Skin of body (tissue), 3 donors: ENCODE measurements at places on chromosomes 11 and 22. TPM values are rescaled to one million over a fixed set of nuclear protein-coding genes. Genes with fewer than 3 reads are reported as not detected.
A peak's percentile ranks its signal among the peaks of the same experiment; 100 is the strongest.

DNA sequence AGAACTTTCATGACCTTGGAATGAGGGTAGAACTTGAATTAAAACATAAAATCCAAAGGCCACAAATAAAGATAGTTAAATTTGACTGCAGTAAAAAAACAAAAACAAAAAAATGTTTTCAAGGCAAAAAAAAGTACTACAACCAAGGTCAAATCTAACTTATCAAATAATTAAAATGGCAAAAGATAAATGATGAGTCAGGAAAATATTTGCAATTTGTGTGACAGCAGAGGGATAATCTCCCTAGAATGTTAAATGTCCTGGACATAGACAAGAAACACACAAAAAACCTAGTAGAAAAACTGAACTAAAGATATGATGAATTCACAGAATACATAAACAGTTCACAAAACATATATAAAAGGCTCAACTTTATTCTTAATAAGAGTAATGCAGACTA, 110.2 kb upstream of the TEAD1 start:
- DNase-seq = no peak

- DNase-seq = no peak
Measured at GRCh38 chr11:13216711-13217075, 60.9 kb upstream of the BMAL1 start.

DNA sequence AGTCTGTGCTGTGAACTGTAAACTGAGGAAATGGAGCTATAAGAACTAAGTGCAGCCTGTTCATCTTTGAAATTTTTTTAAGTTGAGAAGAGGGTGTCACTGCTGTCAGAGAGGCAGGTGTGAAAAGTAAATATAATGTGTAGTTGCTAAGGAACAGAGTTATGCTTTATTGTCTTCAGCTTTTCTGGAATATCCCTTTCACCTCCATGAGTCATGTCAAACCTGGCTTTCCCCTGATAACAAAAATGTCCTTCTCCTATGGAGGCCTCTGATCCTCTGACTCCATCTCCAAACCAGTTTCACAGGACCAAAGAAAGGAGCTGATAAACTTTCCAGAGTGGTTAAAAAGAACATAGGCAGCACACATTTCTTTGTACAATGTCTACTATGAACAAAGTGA, 12.8 kb upstream of the MUC15 start:
- DNase-seq = no peak

DNA sequence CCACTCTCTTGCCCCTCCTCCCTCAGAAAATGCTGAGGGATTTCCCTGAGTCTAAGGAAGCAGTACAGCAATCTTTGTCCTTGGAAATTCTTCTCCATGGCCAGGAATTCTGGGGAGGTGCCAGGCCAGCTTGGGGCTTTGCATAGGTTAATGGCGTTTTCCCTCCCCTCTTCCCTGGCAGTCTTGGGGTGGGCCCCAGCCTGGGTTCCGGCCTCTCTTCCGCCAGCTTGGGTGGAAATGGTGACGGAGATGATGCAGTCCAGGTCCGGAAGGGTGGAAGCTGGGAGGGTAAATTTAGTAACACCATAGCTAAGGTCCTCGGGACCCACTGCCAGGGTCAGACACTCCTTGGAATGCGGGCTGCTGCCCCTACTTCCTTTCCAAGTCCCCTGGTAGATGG, 5.0 kb downstream of the PHLDB1 start:
- no peak for DNase-seq

- DNase-seq = peak; percentile 81
Measured at GRCh38 chr11:62508336-62509058, 38.1 kb downstream of the AHNAK start.

DNA sequence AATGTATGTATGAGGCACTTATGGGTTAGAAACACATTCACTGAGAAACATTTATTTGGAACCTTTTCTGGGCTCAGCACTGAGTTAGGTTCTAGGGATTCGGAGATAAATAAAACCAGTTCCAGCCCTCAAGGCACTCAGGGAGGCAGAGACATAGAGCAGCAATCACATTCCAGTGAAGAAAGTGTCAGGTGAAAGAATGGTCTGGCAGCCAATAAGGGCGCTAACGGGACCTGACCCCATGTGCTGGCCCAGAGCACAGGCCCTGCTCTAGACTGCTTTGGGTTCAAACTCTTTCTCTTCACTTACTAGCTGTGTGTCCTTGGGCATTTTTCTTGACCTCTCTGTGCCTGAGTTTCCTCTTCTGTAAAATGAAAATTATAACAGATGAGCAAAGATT, 146.0 kb upstream of the SYT13 start:
- no peak for DNase-seq

GRCh38 chr11:109783840-109784239, 309.4 kb upstream of the ZC3H12C start:
- no peak for DNase-seq

GRCh38 chr11:108223348-108224149, 682 bp downstream of the ATM start:
- peak; percentile 67 for DNase-seq

- no peak for DNase-seq
Measured at GRCh38 chr11:45071232-45071631, 75.2 kb upstream of the PRDM11 start.

DNA sequence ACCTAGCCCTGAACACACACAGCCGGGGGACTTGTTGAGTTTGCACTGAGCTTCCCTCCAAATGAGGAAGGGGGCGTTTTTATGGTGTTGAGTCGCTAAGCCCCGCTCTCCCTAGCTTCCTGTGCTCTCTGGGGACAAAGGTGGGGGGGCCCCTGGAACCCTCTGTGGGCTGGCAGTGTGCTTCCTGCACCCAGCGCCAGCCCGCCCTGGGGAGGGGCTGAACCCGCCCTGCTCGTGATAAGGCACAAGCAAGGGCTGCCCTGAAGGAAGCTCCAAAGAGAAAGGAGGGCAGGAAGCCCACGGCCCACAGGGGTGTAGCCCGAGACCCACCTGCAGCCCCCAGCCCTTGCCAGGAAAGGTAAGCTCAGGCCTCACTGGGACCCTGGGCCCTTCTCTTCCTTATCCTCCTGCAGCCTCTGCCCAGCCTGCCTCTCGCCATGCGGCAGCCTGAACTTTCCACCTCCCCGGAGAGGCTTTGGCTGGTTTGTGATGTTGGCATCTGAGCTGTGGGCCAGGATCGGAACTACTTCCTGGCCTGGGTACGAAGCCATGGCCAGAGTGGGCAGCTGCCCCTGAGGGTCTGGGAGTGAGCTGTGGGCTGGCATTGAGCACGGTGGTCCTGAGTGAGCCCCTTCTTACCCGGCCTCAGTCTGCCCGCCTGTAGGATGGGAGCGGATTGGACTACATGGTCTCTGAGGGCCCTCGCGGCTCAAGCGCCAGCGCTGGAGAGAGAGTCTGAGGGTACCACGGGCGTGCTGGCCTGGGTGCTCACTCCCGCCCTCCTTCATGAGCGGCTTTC, at the start of gene FERMT3:
TSS of gene FERMT3 (plus strand) at position 265 of the 799 bp plus-strand sequence. CDS start 644 bp downstream, outside the sequence.
- no peak for DNase-seq

GRCh38 chr11:108405706-108406105, 61.6 kb downstream of the C11orf65 start:
- no peak for DNase-seq

DNA sequence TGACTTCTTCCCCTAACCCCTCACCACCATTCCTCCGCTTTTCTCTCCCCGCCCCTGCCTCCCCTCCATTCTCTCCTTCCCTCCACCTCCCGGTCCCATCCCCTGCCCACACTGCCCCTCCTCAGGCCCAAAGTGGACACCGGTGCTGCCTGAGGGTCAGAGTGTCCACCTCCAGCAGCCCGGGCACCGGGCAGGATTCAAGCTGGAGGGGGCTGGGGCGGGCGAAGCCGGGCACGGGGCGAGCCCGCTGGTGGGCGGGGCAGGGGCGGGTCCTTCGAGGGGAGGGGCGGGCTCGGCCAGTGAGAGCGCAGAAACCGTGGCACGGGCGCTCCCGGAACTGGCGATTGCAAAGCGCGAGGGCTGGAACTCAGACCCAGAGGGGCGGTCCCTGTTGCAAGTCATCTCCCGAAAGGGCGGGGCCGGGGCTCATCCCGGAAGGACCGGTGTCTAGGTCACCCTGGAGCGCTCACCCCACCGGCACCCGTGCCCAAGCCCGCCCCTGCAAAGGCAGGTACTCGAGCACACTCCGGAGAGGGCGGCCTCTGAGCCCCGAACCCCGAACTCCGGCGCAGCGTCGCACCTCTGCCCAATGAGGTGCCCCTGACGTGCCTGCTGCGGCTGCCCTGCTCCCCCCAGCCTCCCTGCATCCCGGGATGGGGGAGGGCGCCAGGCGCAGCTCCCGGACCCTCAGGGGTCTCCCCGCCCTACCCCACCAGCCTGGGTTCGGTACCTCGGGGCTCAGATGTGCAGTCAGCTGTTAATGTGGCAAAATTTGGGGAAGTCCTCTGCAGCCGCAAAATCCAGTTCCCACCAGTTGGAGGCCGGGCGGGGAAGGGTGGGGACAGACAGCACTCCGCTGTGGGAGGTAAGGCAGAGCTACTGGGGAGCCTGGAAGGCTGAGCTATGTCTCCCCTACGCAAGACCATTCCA, 16.5 kb upstream of the CDKN1C start:
- DNase-seq = peak; percentile 78

- DNase-seq = no peak
Measured at GRCh38 chr11:38950867-38951266, 2352.8 kb upstream of the RAG2 start.

DNA sequence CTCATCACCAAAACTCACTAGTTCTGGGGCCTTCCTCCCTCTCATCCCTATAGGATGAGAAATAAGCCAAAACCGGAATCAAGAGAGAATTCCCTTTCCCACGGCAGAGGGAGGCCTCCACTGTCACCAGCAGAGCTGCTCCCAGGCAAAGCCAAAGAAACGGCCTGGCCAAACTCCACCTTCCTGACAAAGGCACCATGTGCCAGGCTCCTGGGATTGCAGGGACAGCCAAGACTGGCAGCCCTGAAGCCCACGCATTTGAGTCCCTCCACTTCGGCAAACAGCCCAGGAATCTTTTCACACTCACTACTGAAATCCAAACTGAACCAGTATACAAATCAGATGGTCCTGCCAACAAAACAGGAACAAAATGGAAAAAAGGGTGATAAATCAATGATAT, 6.1 kb downstream of the SMCO4 start:
- no peak for DNase-seq

DNA sequence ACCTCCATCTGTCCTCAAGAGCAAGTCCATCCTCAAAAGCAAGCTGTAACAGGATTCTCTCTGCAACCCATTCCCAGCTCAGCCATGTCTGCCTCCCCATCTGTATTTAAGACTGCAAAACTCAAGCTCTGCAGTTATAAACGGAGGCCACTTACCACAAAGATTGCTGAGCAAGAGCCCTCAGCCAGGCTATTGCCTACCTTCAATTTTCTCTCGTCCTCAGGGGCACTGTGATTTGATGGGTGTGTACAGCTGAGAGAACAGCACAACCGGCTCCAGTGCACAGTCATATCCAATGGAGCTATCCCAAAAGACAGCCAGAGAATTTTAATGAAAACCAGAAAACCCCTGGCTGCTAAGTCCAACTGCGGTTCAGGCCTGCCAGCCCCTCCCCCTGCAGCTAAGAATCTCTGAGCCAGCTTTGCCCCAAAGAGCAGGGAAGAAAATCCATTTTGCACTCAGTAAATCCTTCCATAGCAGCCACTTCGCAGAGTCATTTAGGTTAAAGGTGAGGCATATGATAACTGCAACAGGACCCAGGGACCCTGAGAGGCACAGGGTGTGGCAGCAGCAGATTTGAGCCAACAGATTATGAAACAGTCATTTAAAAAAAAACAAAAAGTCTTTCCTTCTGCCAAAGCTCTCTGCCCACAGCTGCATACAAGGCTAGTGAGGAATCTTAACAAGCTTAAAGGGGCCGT, 37.6 kb downstream of the RAB30 start:
- DNase-seq = peak; percentile 89

GRCh38 chr11:72244060-72244360, at the start of gene PHOX2A:
TSS of gene PHOX2A (minus strand) at chr11:72244176. CDS start at chr11:72244004, 172 bp downstream.
- no peak for DNase-seq

DNA sequence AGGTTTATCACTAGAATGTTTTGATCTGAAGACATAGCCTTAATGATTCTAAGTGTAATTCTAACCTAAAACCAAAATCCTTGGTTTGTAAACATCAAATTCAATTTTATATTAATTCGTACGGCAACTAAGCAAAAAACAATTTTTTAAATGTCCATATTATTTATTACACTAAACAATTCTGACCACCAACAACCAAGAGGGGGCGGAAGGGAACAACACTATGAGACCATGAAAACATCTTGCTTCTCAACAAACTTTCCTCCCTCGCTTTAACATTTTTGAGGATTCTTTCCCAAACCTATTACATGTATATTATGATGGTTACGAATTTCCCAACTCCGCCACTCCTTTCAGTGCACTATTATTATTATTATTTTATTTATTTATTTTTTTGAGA, 6.5 kb upstream of the UCP2 start:
- no peak for DNase-seq

- peak; percentile 55 for DNase-seq
Measured at GRCh38 chr22:36384766-36385481, 2.8 kb downstream of the MYH9 start.

Gene PATE2
- total RNA-seq = not detected

Gene PRPF19
- 31.7 TPM for total RNA-seq

Gene MUC5B
- total RNA-seq = 0.30 TPM

Gene BTBD18
- total RNA-seq = not detected

Gene TMEM151A
- not detected for total RNA-seq

Gene IFITM5
- not detected for total RNA-seq

Gene C22orf23
- total RNA-seq = 0.20 TPM

Gene PLEKHA7
- total RNA-seq = 19.9 TPM

Gene FREY1
- not detected for total RNA-seq

Gene MDK
- total RNA-seq = 70.1 TPM
